ENCODE measurements at places on chromosomes 1 and 21.
A peak's percentile ranks its signal among the peaks of the same experiment; 100 is the strongest.

GRCh38 chr1:46830665-46831322, 31.9 kb downstream of the CYP4B1 start:
- no peaks in the 10 kb centered on the region for H3K4me1 ChIP-seq
- H3K36me3 ChIP-seq = no peaks in the 10 kb centered on the region
- H3K27ac ChIP-seq = no peak overlapping the region
- H3K4me3 ChIP-seq = no peak overlapping the region
- DNase-seq = no peak
- H3K27me3 ChIP-seq = no peaks in the 10 kb centered on the region

DNA sequence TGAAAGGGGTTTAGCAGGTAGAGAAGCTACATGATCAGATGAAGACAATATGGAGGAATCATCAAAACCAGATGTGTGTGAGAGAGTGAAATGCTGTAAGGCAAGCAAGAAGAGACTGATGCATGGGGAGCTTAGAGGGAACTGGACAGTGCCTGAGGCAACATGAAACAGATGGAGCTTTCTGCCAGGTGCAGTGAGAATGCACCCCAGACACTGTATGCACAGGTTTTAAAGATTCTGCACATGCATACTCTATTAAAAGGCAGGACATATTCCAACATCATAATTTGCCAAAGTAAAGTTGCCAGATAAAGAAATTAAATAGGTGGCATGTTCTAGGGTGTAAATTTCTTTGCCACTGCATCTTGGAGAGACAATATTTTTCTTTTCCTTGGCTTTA, 200.1 kb downstream of the AMY1C start:
- H3K4me3 ChIP-seq = no peak overlapping the region
- no peak overlapping the region for H3K27ac ChIP-seq
- no peaks in the 10 kb centered on the region for H3K4me1 ChIP-seq
- no peak for DNase-seq

DNA sequence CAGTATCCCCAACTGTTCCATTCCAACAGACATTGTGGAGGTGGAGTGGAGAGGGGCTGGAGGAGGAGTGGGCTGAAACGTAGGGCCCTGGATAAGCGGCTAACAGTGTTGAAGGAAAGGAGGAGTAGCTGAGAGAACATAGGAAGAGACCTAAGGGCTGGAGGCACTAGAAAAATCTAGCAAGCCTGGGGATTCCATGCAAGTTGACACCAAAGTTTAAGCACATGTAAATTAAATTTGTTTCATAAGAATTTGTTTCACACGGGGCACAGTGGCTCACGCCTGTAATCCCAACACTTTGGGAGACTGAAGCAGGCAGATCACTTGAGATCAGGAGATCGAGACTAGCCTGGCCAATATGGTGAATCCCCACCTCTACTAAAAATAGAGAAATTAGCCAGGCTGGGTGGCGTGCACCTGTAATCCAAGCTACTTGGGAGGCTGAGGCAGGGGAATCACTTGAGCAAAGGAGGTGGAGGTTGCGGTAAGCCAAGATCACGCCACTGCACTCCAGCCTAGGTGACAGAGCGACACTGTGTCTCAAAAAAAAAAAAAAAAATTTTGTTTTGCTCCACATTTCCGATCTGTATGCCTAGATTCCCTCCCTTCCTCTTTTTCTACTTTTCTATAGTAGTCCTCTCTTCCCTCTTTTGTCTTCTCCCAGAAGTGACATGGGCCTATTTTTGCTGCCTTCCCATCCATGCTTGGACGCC, 530 bp upstream of the CD244 start:
- H3K27me3 ChIP-seq = no peaks in the 10 kb centered on the region
- H3K27ac ChIP-seq = peak overlapping the region; percentile 20
- H3K36me3 ChIP-seq = no peaks in the 10 kb centered on the region

- H3K27ac ChIP-seq = no peak overlapping the region
- peaks cover 53% of the 10 kb centered on the region for H3K36me3 ChIP-seq
- H3K4me3 ChIP-seq = no peak overlapping the region
- no peaks in the 10 kb centered on the region for H3K4me1 ChIP-seq
- DNase-seq = no peak
Observed at GRCh38 chr1:11748294-11749202, 12.6 kb downstream of the AGTRAP start.

DNA sequence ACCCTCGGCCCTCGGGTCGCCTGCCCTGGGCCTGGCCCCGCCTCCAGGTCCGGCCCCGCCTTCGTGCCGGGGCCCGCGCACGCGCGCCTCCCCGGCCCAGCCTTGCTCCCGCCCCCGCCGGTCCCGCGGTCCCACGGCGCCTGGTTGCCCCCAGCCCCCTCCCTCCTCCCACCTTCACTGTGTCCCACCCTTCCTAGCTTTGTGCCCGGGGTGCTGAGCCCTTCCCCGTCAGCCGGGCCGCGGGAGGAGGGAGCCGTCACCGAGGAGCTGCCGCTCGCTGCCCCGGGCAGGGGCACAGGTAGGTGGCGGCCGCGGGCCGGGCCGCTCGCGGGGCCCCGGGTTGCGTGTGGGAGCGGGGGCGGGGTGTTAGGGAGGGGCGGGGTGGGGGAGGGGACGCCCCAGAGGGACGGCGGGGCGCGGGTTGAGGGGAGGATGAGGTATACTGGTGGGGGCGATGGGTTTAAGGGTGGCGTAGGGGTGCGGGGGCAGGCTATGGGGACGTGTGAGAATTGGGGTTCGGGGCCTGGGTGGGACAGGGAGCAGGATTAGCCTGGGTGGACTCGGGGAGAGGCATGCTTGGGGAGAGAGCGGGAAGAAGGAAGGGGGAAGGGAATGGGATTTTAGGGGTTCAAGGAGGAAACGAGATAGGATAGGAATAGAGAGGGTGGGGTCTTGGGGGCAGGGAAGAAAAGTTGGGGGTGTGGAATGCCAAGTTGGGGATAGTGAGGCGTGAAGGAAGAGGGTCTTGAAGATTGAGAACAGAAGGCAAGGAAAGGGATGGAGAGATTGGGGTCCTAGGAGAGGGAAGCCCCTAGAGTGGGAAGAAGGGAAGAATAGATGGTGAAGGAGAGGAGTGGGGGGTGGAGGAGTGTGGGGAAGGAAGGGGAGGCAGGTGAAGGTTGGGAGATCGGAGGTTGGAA, at the start of gene LRRC42:
Gene LRRC42 (plus strand): TSS at position 99 of the 920 bp plus-strand sequence. CDS start 5,650 bp downstream, outside the sequence.
- H3K27me3 ChIP-seq = no peaks in the 10 kb centered on the region
- peak within 1 kb of the TSS; percentile 87 for H3K4me3 ChIP-seq
- DNase-seq = no peak
- peaks cover under 1% of the 10 kb centered on the region for H3K36me3 ChIP-seq

GRCh38 chr1:27618341-27619082, 14.6 kb upstream of the AHDC1 start:
- H3K4me1 ChIP-seq = peaks cover 24% of the 10 kb centered on the region
- no peak overlapping the region for H3K4me3 ChIP-seq
- DNase-seq = no peak
- no peak overlapping the region for H3K27ac ChIP-seq
- H3K36me3 ChIP-seq = peaks cover 6% of the 10 kb centered on the region
